ENCODE measurements at places on chromosomes 12 and 14.

DNA sequence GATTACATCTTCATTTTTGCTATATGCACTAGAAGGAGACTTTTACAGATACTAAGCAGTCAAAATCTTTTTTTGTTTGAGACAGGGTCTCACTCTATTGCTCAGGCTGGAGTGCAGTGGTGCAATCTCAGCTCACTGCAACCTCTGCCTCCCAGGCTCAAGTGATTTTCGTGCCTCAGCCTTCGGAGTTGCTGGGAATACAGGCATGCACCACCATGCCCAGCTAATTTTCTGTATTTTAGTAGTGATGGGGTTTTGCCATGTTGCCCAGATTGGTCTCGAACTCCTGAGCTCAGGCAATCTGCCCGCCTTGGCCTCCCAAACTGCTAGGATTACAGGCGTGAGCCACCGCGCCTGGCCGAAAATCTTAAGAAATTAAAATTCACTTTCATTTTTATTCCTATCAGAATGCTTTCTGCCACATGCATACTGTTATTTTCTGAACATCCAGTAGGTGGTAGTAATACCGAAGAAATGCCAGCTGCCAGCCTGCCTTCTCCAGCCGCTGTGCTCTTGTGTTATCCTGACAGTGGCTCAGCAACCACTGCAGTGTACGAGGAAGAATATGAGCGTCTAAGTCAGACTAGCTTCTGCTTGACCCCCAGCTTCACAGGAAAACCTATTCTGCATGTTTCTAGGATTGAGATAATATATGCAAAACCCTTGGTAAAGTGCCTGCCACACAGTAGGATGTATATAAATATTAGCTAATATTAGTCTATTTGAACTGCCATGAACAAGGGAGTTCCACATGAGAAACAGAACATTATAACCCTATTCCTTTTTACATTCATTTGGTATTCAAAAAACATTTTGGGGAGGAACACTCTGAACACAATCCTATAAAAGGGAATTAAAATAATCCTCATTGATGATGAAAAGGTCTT, 54.2 kb downstream of the RPAP3 start:
- peak; percentile 28 for DNase-seq

DNA sequence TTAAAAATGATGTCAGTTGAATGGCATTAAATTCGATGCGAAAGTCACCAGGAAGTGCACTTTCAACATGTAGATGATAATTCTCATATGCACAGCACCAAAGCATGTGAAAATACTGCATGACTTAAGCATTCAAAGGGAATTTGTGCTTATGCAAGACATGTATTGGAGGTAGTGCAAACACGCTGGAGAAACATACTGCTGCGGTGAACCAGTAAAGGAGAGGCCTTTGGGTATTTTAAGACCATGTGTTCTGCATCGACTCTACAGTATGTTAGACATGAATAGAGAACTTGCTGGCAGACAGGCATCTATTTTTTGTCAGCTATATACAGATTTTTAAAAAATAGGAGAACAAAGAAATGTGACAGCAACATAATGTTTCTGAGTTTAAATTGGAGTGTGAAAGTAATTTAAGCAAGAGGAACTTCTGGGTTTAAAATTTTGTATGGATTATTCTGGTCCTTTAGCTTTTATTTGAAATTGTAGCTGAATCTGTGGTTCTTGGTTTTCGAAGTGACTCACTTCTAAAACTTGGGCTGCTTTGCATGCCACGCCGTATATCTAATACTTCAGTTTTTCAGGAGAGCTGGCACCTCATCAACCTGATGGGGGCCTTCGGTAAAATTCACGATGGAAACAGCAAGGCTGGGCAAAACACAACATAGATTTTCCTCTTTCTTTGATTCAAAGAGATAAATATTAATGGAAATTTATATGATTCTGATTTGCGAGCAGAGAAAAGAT, 408.7 kb downstream of the APAF1 start:
- DNase-seq, result no peak

- DNase-seq, result no peak
These were observed 659.6 kb upstream of the TBX3 start for GRCh38 chr12:115343601-115344000.

GRCh38 chr12:109016978-109017377, 3.9 kb downstream of the SVOP start:
- no peak for DNase-seq

GRCh38 chr12:10366875-10367274, 23.0 kb downstream of the KLRK1 start:
- no peak for DNase-seq

DNA sequence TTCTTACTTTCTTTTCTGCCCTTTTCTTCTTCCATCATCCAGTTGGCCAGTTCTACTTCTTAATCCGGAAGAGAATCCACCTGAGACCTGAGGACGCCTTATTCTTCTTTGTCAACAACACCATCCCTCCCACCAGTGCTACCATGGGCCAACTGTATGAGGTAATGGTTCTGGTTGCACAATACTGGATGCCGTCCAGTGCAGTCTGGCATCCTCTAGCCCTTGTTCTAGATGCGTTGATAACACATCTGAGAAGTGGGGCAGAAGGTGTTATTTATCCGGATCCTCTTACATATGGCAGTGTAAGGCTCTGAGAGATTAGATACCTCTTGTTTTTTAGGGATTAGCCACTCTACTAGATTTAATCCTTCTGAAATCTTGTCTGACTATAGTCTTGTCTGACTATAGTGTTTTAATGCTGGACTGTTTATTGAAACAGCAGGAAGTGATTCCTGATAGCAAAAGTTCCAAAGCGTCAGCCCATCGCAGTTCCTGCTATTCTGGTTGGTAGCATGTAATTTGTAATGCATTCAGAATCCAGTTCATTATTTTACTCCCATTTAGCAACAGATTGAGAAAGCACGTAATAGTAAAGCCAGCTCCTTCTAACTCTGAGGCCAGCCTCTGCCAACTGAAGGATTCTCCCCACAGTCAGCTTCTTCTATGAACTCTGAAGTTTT, 7.9 kb downstream of the GABARAPL1 start:
- DNase-seq, result no peak

DNA sequence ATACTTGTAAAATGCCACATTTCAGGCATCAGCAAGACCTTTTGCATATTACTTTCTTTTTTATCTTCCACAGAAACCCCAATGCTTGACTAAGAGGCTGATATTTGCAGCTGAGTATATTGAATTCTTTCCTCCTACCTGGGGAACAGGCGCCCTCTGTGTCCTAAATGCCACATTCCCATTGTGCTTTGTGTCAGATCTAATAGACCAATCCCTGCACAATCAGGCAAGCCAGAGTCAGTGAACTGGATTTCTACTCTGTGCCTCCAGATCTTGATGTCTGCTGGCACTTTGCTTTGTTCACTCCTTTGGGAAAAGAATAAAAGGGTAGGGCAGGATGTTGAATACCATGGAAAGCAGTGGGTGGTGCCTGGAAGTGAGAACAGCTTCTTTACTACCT, 22.4 kb upstream of the TAS2R42 start:
- DNase-seq, result no peak

DNA sequence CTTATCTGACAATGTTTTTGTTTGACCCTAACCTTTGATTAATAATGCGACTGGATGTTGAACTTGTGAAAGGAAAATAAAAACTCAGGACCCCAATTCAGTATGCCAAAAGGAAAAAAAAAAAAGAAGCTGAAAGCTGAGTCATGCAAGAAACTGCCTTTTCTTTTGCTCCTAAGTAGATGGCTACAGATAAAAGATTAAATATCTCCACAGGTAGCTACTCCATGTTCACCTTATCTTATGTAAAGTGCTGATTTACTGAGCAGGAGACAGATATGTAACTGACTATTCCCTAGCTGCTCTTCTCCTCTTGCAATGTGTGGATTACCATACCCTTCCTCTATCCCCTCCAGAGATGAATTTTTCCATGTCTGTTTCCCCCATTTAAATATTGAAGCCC, 30.8 kb upstream of the TCL1B start:
- DNase-seq, result no peak
